Activated T-helper 1 cell treated with anti-CD3 and anti-CD28 coated beads, Interleukin-2, amount 50 U/mL, for 16 hours (primary cell): ENCODE measurements at places on chromosomes 12 and 14.

DNA sequence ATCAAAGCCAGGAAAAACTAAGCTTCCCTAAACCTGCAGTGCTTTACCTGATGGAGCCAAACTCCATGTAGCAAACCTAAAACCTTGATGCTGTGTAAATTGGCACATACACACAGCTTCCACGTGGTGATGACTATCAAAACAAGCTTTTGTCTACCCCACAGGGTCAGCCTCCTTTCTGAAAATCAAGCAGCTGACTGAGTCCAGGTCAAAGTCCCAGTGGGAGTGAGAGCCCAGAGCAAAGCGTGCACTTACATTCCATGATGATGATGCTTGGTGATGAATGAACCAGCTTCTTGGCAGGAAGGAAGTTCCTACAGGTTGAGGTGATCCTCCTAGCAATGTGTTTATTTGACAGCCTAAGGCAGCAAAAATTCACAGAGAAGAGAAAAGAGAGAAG, 630.0 kb upstream of the TBX3 start:
- DNase-seq = no peak

- DNase-seq = no peak
Measured at GRCh38 chr12:74483057-74483456, 54.6 kb upstream of the ATXN7L3B start.

GRCh38 chr12:42638011-42638410, 48.5 kb upstream of the PRICKLE1 start:
- DNase-seq = no peak

DNA sequence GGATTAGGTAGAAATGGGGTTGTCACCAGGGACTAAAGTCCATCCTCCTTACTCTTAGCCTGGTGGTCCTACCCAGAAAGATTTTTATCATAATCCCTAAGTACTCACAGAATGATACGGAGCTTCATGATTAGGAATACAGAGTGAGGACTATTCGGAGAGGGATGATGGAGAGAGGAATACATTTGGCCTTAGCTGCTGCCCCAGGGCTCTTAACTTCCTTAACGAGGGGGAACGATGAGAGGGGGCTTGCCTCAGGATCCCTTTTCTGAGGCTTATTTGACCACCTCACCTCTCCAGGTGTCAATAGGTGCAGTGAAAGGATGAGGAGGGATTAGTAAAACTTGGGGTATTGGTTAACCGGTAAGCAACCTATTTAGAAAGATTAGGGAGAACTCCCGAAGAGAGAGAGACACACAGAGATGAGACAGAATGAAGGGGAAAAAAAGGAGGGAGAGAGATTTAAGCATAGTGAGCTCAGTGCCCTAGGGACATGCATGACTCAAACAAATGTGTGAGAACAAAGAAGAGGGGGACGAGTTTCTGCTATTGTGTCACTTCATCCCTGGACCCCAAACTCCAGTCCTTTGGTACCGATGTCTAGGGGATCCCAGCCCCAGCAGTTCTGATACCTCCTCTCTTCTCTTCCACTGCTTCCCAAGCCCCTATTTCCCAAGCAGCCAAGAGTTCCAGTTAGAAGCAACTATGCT, 1.1 kb downstream of the NFE2 start:
- no peak for DNase-seq

DNA sequence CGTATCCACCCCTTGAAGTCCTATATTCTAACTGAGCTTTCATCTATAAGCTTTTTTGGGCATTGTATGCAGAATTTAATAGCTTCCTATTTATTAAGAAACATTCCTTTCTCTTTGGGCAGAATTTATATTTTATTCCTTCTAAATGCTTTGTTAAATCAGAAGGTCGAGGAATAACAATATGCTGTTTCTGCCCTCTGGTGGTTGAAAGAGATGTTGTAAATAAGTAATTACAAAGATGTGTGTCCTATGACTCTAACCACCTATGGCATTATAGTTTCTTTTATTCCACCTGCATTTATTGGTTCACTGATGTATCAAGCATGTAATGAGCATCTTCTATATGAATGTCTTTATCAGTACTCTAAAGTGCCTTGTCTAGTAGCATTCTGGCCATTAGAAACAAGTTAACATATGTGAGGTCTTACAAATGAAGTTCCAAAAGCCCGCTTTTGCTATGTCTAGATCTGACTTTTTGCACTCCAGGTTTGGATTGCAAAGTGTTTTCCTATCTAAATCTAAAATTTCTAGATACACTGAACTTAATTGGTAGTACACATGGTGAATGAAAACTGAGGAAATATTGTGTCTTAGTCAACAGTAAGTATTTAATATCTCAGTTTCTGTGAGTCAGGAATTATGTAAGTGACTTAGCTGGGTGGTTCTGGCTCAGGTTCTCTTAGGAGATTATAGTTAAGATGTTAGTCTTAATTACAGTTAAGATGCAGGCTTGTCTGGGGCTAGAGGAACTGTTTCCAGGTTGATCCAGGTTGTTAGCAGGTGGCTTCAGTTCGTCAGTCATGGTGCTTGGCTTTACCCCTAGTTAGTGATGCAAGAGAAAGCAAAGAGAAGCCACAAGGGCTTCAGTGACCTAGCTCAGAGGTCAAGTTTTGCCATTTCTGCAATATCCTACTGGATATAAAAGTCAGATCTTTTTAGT, 57.5 kb downstream of the PLEKHA5 start:
- DNase-seq = no peak

DNA sequence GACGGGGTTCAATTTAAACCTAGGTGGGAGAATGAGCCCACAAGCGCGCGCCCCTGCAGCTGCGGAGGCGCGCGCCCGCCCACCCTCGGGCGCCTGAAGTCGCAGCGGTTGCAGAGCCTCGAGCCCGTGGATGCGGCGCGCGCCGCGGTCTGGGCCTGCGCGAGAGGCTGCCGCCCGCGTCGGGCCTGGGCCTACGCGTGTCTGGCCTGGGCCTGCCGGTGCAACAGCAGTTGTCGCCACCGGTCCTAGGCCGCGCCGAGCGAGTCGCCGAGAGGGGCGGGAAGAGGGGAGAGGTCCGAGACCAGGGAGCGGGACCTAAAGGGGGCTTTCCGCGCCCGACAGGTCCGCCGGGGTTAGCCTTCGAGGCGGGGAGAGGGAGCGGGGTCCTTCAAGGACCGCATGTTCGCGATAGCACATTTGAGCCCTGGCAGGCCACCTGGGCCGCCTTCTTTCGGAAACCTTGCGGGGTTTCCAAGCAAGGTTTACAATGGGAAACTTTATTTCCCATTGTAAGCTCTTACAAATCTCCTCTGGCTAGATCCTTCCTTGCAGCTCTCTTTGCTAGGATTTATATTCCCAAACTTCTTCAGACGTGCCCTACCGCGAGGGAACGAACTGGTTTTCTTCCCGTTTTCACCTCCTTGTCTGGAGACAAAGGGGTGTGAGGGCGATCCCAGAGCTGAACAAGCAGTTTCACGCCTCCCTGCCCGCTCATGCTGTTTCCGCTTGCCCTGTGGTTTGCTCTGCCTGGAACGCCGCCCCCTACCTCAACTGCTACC, 6.8 kb downstream of the SIX6 start:
- DNase-seq = no peak
